Keratinocyte (primary cell): ENCODE measurements at places on chromosomes 2 and 18. TPM values are rescaled to one million over a fixed set of nuclear protein-coding genes. Genes with fewer than 3 reads are reported as not detected.

DNA sequence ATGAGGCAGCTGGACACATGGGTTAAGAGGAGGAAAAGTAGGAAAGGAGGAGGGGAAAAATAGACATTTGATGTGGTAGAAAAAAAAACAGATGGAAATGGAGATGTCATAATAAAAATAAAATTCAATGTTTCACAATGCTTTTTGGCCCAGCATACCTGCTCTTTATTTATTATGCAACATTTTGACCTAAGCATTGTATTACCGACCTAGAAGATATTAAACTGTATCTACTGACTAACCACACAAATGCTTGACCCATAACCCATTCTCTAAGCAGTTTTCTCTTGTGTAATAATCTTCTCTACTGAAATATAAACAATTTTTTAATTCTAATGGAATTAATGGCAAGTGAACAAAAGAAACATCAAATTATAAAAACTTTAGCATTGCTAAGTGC lies 362.3 kb downstream of the FBXO15 start:
- peaks cover 4% of the 10 kb centered on the region for H3K4me1 ChIP-seq
- H3K36me3 ChIP-seq, result no peaks in the 10 kb centered on the region
- no peaks in the 10 kb centered on the region for H3K27me3 ChIP-seq
- H3K27ac ChIP-seq, result no peak overlapping the region

DNA sequence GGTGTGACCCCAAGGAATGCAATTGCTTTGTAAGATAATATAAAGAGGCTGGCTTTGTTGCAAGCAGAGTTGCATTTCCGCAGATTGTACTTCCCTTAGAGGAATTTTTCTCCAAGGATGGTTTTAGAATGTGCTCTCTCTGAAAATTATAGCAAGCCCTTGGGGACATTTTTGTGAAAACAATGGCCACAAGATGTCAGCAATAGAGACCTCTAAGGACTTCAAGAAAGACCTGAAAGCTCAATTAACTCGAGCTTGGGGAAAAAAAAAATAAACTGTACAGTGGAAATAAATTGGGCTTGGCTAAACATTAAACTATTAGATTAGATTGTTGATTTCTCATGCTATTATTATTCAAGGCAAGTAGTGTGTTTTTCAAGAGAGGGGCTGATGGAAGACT lies 81.3 kb upstream of the KYNU start:
- H3K4me1 ChIP-seq, result no peaks in the 10 kb centered on the region
- no peaks in the 10 kb centered on the region for H3K27me3 ChIP-seq
- H3K4me3 ChIP-seq, result no peak overlapping the region
- no peaks in the 10 kb centered on the region for H3K36me3 ChIP-seq
- H3K27ac ChIP-seq, result no peak overlapping the region

- peaks cover 8% of the 10 kb centered on the region for H3K4me1 ChIP-seq
- no peaks in the 10 kb centered on the region for H3K36me3 ChIP-seq
- H3K27me3 ChIP-seq, result no peaks in the 10 kb centered on the region
- H3K4me3 ChIP-seq, result no peak overlapping the region
Measured at GRCh38 chr2:156401861-156402260, 34.3 kb upstream of the GPD2 start.

GRCh38 chr2:190746971-190747761 lies 98.3 kb downstream of the NAB1 start:
- no peaks in the 10 kb centered on the region for H3K36me3 ChIP-seq
- no peak for DNase-seq
- no peak overlapping the region for H3K4me3 ChIP-seq
- H3K4me1 ChIP-seq, result no peaks in the 10 kb centered on the region

- no peaks in the 10 kb centered on the region for H3K36me3 ChIP-seq
- H3K27ac ChIP-seq, result no peak overlapping the region
- no peak overlapping the region for H3K4me3 ChIP-seq
- DNase-seq, result no peak
- H3K4me1 ChIP-seq, result peaks cover 18% of the 10 kb centered on the region
- H3K27me3 ChIP-seq, result no peaks in the 10 kb centered on the region
Measured at GRCh38 chr2:46135958-46136357, 161.2 kb upstream of the EPAS1 start.

DNA sequence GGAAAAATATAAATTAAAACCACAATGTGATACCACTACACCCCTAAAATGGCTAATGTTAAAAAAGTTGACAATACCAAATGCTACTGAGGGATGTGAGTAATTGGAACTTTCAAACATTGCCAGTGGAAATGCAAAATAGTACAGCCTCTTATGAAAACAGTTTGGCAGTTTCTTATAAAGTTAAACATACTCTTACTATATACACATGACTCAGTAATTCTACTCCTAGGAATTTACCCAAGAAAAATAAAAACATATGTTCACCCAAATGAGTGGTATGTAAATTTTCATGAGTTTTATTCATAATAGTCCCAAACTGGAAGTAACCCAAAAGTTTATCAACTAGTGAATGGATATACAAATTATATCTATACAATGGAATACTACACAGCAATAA lies 228.0 kb downstream of the CYP26B1 start:
- H3K27me3 ChIP-seq, result no peaks in the 10 kb centered on the region
- H3K27ac ChIP-seq, result no peak overlapping the region
- no peak overlapping the region for H3K4me3 ChIP-seq
- H3K4me1 ChIP-seq, result no peaks in the 10 kb centered on the region
- no peak for DNase-seq

GRCh38 chr2:6381326-6381725 lies 484.4 kb downstream of the CMPK2 start:
- no peak for DNase-seq
- no peak overlapping the region for H3K27ac ChIP-seq
- H3K4me1 ChIP-seq, result no peaks in the 10 kb centered on the region
- no peaks in the 10 kb centered on the region for H3K36me3 ChIP-seq

DNA sequence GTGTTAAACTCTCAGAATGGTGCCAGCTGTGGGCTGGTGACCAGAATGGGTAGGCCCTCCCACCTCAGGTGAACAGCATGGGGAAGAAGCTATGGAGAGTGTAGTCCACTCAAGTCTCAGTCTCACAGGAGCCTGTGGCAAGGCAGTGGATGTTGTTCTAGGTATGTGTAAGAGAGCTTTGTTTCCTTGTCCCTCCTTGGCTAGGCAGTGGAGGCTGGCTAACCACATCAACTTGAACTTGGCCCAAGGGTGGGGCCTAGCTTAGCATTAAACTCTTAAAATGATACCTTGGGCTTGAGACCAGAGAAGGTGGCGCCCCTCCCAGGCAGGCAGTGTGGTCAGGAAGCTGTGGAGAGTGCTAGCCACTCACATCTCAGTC lies 53.2 kb upstream of the SLC4A10 start:
- no peaks in the 10 kb centered on the region for H3K27me3 ChIP-seq
- no peak for DNase-seq
- H3K36me3 ChIP-seq, result no peaks in the 10 kb centered on the region

MBD1 gene
- 64.2 to 77.5 TPM (median 73.9 TPM) in 3 replicates for polyA plus RNA-seq

LYPD6B gene
- polyA plus RNA-seq, result 17.0 to 30.8 TPM (median 24.7 TPM) in 3 replicates

TEX44 gene
- polyA plus RNA-seq, result not detected in 3 replicates

ASAP2 gene
- 30.7 to 59.6 TPM (median 54.2 TPM) in 3 replicates for polyA plus RNA-seq

HMSD gene
- polyA plus RNA-seq, result 0.64 to 1.2 TPM (median 0.94 TPM) in 3 replicates

COL6A3 gene
- 0.01 TPM in 1 of 3 replicates, not detected in the others for polyA plus RNA-seq

STON1 gene
- 0.44 to 1.9 TPM (median 1.2 TPM) in 3 replicates for polyA plus RNA-seq
